Globus pallidus (tissue), 1 donor: ENCODE measurements at places on chromosomes 5 and 9.

DNA sequence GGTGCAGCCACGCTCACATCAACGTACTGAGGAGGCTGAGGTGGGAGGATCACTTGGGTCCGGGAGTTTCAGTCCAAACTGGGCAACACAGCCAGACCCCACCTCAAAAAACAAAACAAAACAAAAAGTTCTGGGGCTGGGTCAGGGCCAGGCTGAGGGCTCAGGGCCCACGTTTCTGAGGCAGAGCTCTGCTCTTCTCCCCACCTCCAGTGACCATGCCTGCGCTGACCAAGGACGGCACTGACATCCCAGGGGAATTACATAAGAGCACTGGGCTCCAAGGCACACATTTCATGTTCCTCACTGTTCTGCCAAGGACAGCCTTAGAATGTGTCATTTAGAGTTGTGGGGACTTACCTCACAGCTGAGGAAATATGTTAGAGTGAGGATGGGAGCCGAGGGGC, 40.4 kb upstream of the TESK1 start:
- no peak for DNase-seq

DNA sequence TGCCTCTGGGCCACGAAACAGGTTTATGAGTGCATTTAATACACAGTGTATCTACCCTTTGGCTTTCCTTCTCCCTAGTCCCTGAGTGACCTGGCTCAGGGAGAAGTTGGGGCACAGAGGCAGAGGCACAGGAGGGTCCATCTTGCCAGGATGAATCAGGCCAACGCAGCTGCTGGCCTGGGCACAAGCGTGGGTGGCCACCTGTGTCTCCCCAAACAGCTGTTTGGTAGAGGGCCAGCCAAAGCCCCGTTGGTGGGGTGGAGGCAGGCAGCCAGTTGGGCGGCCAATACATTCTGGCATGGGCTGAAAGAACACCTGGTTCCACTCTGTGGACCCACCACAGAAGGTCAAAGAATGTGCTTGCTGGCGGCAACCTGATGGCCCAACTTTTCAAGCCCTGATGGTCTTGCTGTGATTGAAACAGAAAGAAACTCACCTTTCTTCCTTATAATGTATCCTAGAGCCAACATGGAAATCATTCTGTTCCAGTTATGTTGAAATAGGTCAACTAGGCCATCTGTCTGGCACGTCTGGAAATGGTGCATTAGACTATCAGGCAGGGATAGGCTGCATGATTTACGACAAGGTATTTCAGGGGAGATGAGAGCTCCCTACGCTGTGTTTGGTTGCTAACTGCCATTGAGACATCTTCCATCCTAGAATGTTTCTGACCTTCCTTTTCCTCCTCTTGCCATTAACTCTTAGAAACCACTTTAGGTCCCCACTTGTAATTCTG, 337.4 kb downstream of the ADAMTS6 start:
- no peak for DNase-seq

- no peak for DNase-seq
These were observed 2.0 kb downstream of the NMUR2 start for GRCh38 chr5:152403046-152403445.

DNA sequence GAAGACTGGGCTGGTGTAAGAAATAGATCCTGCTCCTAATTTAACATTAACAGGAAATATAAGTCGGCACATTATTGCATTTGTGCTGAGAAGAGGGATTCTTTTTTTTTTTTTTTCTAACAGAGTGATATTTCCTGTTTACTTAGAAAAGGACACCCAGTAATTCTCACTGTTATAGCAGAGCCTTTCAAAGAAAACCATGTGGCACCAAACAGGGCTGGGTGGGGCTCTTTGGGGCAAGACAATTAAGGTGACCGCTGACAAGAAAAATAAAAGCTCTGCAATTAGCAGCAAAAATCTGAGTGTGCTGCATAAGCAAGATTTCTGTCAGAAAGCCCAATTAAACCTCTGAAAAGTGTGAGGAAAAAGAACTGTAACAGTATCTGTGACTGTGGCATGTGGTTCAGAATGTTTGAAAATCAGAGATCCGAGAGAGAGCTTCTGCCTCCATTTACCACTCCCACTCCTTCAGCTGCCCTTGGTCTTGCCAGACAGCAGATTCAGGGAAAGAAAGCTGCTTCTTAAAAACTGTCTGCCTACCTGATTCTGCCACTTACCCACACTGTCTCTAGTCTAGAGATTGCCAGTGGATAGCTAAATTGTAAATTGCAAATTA, 77.1 kb upstream of the IQGAP2 start:
- DNase-seq: no peak

DNA sequence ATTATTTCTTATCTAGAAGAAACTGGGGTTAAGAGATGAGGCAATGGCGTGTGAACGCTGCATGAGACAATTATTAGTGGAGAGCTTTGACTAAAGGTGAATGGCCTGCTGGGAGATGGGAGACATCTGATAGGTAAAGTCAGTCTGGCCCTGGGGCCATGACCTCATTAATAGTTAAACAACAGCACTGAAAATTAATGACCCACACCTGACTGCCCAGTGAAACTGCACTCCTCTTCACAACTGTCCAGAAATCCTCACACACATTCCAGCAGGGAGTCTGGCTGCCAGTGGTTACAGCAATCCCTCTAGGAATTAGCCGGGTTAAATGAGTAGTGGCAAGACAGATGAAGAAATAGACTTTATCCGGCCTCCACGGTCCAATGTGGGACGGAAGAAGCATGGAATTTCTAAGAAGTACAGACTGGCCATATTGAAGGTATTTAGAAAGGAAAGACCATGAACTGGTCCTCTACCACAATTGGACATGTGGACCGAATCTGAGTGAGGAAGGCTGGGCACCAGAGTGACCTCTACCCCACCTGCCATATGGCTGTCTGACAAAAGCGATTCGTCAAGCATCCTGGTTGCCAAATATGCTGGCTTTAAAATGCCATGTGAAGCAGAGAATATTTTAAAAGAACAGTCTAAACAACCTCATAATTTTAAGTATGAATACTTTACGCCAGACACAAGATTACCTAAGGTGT, 138.4 kb downstream of the EFNA5 start:
- no peak for DNase-seq

DNA sequence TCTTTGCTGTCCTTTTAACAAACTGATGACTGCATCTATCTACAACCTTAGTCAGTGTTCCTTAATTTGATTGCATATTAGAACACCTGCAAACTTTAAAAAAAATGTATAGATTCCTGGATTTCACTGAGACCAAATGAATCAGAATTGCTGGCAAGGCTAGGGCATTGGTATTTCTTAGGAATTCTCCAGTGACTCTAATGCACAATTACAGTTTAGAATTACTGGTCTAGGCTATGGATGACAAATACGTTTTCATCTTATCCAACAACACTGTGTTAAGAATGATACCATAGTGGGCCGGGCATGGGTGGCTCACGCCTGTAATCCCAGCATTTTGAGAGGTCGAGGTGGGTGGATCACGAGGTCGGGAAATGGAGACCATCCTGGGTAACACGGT, 545.9 kb upstream of the RIOK2 start:
- no peak for DNase-seq

GRCh38 chr5:34535944-34536623, 120.0 kb upstream of the RAI14 start:
- DNase-seq: no peak

GRCh38 chr9:84874596-84874995, 205.1 kb downstream of the NTRK2 start:
- DNase-seq: no peak

DNA sequence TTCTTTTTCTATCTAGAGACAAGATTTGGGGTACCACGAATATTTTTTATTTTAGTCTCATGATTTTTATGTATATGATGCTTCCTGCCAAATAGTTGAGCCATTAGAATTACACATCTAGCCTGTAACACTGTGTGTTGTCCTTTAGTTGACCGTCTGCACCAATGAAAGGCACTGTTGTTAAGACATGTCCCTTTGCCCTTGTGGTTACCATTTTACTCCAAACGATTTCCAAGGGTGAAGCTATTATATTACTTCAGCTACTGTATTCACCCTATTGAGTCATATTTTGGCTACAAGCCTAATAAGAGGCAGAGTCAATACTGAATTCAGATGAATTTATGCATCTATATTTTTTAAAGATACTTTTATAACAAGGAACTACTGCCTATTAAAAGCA, 207.6 kb downstream of the CETN3 start:
- no peak for DNase-seq
